CD4-positive, alpha-beta memory T cell (primary cell): ENCODE measurements at places on chromosomes 4 and X. TPM values are rescaled to one million over a fixed set of nuclear protein-coding genes. Genes with fewer than 3 reads are reported as not detected.

GRCh38 chr4:14277505-14277904 is 650.0 kb upstream of the BOD1L1 start:
- DNase-seq, result no peak
- H3K4me3 ChIP-seq, result no peak overlapping the region
- H3K4me1 ChIP-seq, result no peaks in the 10 kb centered on the region

DNA sequence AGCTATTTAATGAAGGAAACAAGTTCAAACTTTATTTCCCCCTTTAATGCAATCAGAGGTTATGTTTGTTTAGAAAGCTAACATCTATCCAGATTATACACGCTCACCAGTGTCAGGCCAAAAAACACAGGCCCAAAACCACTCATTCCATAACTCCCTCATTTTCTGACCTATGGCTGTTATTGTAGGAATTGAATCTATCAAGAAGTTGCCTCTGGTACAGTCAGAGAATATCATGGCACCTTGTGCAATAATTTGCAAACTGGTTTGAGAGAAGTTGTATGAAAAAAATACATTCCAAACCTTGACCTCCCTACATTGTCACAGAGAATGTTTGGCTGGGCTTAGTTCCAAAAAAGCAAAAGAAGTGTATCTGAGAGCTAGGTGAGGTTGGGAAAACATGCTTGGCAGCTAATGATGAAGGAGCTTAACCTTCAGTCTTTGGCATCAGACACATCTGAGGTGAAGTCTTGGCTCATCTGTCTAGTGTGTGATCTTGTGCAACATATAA is 591.0 kb downstream of the ANKRD50 start:
- H3K36me3 ChIP-seq, result no peaks in the 10 kb centered on the region
- no peak overlapping the region for H3K4me3 ChIP-seq
- H3K27ac ChIP-seq, result no peak overlapping the region
- no peaks in the 10 kb centered on the region for H3K27me3 ChIP-seq
- H3K4me1 ChIP-seq, result no peaks in the 10 kb centered on the region
- no peak for DNase-seq

DNA sequence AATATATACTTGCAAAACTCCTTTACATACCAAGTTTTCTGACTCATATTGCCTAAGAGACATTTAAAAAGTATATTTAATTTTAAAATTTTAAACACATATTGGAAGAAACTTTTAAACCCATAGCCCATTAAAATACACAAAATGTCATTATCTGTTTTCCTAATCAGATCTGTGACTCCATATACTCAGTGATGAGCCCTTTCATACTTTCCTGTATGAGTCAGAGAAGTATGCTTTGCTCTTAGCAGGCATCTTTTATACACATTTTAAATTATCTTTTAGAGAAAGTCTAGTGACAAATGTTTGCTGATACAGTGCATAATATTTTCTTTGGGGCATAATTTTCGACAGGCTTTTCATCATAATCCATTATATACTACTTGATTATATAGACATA is 26.4 kb downstream of the SPIN3 start:
- H3K27me3 ChIP-seq, result no peaks in the 10 kb centered on the region
- H3K4me3 ChIP-seq, result no peak overlapping the region
- peaks cover under 1% of the 10 kb centered on the region for H3K4me1 ChIP-seq
- H3K36me3 ChIP-seq, result no peaks in the 10 kb centered on the region
- H3K27ac ChIP-seq, result no peak overlapping the region
- DNase-seq, result no peak

GRCh38 chr4:108037884-108038283 is 48.2 kb downstream of the HADH start:
- H3K4me3 ChIP-seq, result no peak overlapping the region
- no peak overlapping the region for H3K27ac ChIP-seq
- DNase-seq, result no peak
- H3K4me1 ChIP-seq, result peaks cover 13% of the 10 kb centered on the region
- no peaks in the 10 kb centered on the region for H3K27me3 ChIP-seq
- peaks cover 7% of the 10 kb centered on the region for H3K36me3 ChIP-seq

HOPX gene
- 19.3 TPM for total RNA-seq

AADAT gene
- total RNA-seq, result not detected

GRCh38 chr4:7960790-7961655 is 21.4 kb upstream of the AFAP1 start:
- peaks cover 33% of the 10 kb centered on the region for H3K4me1 ChIP-seq
- H3K27ac ChIP-seq, result no peak overlapping the region
- H3K27me3 ChIP-seq, result no peaks in the 10 kb centered on the region
- no peak overlapping the region for H3K4me3 ChIP-seq

GPRASP2 gene
- total RNA-seq, result 3.2 TPM

DNA sequence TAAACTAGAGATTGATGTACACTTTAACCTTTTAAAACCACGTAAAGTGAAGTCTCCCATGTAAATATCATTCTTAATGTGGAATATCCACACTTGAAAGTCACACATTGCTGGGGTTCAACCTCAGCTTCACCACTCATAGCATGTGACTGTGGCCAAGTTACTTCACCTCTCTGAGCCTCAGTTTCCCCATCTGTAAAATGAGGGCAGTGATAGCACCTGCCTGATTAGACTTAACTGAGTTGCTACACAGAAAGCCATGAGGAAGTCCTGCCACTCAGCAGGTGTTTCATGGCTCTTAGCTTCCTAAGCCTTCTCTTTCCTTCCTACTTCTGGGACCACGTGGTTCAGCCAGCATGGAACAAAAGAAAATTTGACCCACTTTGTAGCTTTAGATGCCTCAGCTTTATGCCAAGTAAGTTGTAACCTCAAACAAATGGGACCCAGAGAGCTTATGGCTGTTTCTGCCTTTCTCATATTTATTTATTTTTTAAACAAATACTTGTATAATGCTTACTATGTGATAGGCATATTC is 277.3 kb upstream of the KLF3 start:
- H3K27me3 ChIP-seq, result no peaks in the 10 kb centered on the region
- no peak overlapping the region for H3K27ac ChIP-seq
- DNase-seq, result no peak
- no peaks in the 10 kb centered on the region for H3K36me3 ChIP-seq
- peaks cover 16% of the 10 kb centered on the region for H3K4me1 ChIP-seq

DNA sequence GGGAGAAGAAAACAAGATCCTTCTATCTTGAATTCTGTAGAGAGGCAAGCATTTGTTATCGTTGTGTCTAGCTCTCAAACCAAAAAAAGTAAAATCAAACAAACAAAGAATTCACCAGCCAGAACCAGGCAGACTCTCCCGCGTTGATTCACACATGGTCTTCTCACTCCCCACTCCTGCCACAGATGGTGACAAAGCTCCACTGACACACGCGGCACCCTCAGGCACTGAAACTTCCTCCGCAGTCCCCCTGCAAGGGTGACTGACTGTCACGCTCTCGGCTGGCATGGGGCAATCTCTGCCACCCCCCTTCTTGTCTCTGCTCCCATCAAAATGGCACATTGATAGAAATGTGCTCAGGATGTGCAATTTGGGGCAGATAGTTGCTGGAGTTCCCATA is 304.9 kb downstream of the DHX15 start:
- no peak overlapping the region for H3K4me3 ChIP-seq
- H3K4me1 ChIP-seq, result no peaks in the 10 kb centered on the region
- no peaks in the 10 kb centered on the region for H3K27me3 ChIP-seq
- H3K27ac ChIP-seq, result no peak overlapping the region
- no peak for DNase-seq

GRCh38 chr4:14359991-14360390 is 642.3 kb upstream of the CPEB2 start:
- H3K4me3 ChIP-seq, result no peak overlapping the region
- H3K27ac ChIP-seq, result no peak overlapping the region
- no peak for DNase-seq
- no peaks in the 10 kb centered on the region for H3K27me3 ChIP-seq
- H3K4me1 ChIP-seq, result no peaks in the 10 kb centered on the region
